Stromal cell of bone marrow (primary cell): ENCODE measurements at places on chromosomes 16 and 17.

DNA sequence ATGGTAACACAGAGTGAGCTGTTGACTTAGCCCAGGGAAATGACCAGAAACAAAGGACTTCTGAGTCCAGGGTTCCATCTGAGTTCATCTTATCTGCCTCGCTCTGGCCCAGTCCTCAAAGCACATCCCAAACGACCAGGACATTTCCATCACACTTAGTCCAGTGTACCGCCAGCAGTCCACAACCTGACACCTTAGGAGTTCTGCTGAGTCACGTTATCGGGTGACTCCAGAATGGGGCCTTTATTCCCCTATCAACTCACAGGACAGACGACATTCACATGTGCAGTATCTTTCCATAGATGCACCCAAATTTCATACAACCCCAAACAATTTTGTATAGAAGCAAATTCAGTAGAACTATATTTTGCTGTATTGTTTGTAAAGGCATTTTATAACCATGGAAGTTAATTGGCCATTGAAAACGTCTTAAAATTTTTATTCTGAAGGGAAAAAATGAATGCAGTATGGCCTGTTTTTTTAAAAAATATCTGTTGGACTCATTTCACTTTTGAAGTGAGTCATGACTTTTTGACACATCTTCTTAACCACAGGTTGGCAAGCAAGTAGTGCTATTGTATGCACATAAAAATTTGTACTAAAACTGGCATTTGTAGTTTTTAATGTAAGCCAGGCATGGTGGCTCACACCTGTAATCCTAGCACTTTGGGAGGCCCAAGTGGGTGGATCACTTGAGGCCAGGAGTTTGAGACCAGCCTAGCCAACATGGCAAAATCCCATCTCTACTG is 46.3 kb downstream of the ZNF18 start:
- DNase-seq = peak; percentile 51

DNA sequence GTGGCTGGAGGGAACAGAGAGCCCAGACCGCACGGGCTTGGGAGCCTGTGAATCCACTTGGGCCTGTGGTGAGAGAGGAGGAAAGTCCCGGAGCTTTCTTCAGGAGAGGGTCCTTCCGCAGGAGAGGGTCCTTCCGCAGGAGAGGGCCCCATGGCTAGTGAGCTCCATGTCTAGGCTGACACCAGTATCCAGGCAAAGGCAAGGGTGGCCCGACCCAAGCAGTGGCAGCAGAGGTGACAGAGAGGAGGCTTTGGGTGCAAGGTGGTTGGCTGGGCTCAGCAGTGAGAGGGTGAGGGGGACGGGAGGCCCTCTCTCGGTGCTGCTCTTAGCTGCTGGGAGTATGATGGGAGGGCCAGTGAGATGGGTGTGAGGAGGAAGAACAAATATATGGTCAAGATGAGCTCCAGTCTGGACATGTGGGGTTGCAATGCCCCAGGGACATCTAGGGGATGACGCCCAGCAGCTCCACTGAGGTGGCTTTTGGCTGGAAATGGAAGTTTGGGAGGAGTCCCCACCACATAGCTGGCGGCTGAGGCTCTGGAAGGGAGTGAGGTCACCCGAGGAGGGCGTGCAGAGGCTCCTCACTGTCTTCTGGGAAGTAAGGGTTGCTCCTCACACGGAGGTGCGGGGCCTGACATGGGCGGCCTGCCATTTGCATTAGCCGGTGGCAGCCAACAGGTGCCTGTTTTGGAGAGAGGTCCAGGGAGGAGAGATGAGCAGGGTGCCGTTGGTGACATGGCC is 2.3 kb upstream of the HSD3B7 start:
- DNase-seq = peak; percentile 66

- no peak for DNase-seq
These were observed 10.4 kb upstream of the DPEP1 start for GRCh38 chr16:89602952-89603590.

DNA sequence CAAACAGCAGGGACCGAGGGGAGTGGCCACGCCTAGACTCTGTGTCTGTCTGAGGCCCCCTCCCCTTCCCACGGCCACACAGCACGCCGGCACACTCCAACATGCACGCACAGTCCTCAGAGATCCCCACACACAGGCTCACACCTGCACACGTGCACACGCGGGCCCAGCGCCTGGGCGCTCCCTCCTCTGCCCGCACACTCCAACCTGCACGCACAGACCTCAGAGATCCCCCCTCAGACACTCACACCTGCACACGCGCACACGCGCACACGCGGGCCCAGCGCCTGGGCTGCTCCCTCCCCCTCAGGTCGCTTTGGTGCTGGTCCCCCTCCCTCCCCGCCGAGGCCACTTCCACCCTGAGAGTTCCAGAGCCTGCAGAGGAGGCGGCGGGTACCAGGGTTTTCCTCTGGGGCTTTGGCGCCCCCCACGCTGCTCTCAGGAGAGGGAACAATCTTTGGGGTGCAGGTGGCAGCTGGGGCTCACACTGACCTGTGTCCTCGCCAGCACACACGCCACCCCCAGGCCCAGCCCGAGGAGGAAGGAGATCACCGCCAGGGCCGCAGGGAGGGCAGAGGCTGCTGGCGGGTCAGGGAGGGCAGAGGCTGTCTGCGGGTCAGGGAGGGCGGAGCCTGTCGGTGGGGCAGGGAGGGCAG is 1.6 kb downstream of the CD7 start:
- no peak for DNase-seq

GRCh38 chr16:81307770-81308169 is 7.0 kb upstream of the GAN start:
- DNase-seq = no peak

- peak; percentile 9 for DNase-seq
These were observed 524 bp downstream of the EFTUD2 start for GRCh38 chr17:44898768-44899073.

DNA sequence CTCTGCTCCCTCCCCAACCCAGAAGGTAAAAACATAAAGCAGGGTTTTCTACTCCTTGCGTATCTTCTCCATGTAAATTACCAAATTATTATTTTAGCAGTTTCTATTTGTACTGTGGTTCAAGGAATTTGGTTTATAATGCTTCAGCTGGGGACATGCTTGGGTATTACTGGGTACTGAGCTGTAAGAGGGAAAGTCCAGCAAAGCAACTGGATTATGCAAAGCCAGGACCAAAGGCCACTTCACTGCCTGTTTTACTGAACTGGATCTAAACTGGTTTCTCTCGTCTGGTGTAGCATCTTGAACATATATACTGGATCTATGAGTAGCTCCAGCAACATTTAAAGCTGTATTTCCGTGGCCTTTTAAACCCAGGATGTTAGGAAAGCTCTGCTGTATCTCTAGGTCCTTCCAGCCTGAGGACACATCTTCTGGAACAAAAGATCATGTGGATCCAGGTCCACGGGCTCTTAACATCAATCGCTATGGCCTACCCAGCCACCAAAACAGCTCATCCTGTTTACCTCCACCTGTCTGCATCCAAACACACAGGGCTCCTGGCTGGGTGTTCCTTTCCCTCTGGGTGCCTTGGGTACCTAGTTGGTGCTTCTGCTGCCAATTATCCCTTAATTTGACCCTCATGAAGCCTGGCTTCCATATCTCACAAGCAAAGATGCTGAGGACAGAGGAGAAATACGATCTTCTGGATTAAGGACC is 7.2 kb downstream of the PMP22 start:
- no peak for DNase-seq

- peak; percentile 40 for DNase-seq
These were observed 30.6 kb upstream of the ETV4 start for GRCh38 chr17:43576563-43577229.

GRCh38 chr16:12021578-12022253 is 45.2 kb downstream of the SNX29 start:
- DNase-seq = no peak

DNA sequence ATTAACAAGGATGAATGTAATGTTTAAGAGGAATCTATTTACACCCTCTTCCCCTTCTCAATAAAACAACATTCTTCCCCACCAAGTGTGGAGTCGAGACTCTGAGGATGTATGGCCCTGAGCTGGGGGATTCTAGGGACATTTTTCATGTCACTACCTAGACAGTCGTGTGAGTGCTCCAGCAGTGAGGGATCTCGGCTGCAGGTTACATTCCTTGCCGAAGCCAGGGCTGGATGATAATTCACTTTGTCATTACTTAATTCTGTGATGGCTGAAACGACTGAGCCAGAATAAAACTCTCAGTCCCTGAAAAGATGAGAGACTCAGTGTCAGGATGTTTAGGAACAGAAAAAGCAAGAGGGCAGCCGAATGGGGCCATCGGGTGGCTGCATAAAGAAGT is 106.9 kb upstream of the HSBP1 start:
- no peak for DNase-seq

GRCh38 chr17:82950525-82951102 is 110.8 kb upstream of the ZNF750 start:
- no peak for DNase-seq

DNA sequence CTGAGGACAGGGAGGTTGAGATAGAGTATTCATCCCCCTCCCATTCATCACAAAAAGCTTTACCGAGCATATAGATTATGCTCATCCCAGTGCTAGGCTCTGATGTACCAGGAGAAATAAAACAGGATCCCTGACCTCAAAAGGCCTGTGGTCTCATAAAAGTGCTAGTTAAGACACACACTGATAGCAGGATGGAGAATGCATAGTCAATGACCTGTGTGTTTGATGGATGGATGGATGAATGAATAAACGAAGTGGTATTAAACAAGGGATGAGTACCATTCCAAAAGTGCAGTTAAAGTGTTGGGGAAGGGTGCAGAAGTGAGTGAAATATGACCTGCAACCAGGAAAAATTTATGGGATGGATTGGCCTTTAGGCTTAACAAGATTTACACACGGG is 133.9 kb upstream of the NUDT7 start:
- DNase-seq = no peak

GRCh38 chr16:58605562-58605961 is 24.1 kb downstream of the CNOT1 start:
- no peak for DNase-seq

DNA sequence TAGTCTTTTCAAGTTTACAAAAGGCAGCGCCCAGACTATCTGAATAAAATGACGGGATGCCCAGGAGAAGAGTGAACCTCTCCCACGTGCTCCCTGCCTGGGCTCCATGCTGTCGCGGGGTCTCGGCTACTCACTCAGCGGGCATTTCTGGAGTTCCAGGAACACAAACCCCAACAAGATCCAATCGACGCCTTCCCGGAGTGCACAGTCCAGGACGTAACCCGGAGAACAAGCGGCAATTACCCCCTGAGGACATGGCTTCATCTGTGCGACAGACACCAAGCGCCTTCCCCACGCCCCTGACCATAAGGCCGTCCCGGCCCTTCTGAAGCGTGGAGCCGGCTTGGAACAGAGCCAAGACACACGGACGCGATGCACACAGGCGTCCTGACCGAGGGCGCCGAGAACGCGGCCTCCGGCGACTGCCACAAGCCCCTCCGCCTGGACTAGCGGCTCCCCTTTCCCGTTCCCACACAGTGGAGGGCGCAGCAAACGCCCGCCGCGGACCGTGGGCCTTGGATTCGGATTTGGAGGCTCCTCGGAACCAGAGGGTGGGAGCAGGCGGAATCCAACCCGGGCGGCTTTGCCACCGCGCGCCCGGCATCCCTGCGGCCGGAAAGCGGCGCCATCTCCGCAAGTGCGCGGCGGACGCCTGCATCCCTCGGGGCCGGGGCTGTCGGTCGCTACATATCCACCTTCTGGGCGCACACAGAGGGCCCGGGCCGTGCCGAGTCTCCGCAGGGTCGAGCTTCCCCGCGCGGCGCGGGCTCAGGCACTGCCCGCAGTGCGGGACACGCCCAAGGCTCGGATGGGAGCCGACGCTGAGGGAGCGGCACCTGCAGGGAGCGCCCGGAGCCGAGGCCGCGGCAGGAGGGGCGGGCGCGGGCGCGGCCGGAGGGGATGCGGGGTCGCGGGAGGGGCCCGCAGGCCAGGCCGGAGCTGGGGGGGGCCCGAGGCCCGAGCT is 725 bp downstream of the ABCA3 start:
- DNase-seq = no peak

DNA sequence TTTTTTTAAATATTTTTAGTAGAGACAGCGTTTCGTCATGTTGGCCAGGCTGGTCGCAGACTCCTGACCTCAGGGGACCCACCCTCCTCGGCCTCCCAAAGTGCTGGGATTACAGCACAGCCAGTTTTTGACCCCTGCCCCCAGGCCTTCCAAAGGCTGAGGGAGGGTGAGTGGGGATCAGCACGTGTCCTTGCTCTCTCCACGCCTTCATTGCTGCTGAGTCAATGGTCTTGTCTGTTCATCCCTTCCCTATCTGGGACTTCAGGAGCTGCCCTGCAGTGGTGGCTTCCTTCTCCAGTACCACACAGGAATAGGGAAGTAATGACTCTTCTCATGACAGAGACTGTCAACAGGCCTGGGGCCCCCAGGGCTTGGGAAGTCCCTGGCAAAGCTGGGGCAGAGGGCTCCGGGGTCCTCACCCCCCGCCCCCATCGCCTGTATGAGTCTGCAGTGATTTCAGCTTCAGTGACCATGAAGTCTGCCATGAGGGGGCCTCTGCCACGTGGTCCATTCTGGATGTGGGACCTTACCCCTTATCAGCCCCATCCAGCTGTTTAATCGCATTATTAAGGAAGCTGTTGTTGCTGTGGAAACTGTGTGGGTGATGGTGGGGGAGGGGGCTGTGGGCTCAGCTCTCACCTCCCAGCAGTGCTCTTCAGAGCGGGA is 6.1 kb downstream of the ABCC3 start:
- no peak for DNase-seq

- no peak for DNase-seq
These were observed 4.4 kb downstream of the ZC3H7A start for GRCh38 chr16:11792410-11793241.

- DNase-seq = no peak
These were observed 599.3 kb upstream of the PSMD7 start for GRCh38 chr16:73697336-73697735.

GRCh38 chr17:38751808-38752307 is 683 bp upstream of the PSMB3 start:
- peak; percentile 68 for DNase-seq

- no peak for DNase-seq
These were observed 9.7 kb downstream of the DYNLL2 start for GRCh38 chr17:58092797-58093385.

- no peak for DNase-seq
These were observed 73.1 kb upstream of the KIFC3 start for GRCh38 chr16:57875347-57875746.

GRCh38 chr17:32834104-32834503 is 42.8 kb downstream of the MYO1D start:
- DNase-seq = no peak
